ENCODE measurements at places on chromosomes 4 and X.

- DNase-seq: no peak
Measured at GRCh38 chr4:73743281-73743680, 2.9 kb downstream of the CXCL8 start.

DNA sequence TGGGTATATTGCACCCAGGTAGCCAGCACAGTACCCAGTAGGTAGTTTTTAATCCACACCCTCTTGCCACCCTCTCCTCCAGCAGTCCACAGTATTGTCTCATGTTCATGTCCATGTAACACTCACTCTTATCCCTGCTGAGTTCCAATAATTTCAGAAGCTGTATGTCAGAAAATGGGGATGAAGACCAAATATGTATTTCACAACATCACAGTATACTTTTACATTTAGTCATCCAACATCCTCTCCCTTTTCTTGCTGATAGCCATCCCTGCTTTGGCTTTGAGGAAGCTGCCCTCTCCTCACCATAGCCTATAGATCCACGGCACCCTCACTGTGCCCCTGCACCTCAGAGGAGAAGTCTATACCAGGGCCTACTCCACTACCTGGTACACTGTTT lies 126.0 kb upstream of the LDB2 start:
- no peak for DNase-seq

DNA sequence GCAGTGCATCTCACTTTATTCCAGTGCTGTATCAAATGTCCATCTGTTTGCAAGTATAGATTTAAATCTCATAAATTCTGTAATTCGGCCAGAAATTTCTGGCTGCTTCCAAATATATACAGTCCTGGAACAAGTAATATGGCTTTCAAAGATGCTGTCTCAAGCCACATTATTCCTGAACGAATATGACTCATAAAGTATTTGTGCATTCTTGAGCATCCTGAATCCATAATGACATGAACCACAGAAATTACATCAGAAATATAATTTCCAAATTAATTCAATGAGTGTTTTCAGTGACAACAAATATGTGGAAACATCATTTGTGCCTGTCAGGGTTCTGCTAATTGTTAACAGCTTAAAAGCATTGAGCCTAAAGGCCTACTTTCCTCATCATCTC lies 140.9 kb upstream of the HPGD start:
- peak; percentile 28 for DNase-seq

DNA sequence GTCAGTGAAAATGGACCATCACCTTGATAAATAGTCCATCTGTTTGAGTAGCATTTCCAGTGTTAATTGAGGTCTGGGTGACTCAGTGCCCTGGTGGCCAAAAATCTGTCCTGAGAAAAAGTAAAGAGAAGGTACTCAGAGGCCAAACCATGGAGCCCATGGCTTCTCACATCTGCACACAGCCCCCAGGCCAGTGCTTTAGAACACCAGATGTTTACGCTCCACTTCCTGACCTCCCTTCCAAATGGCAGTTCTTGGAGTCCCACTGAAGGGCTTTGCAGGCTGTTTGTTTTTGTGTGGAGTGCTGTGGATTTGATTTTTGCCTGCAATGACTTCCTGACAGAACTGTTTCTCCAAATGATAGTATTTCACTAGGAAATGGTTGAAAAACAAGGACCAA lies 60.2 kb upstream of the GPC4 start:
- DNase-seq: no peak

- DNase-seq: no peak
Measured at GRCh38 chr4:182916483-182917181, 554 bp downstream of the DCTD start.

GRCh38 chrX:134658002-134658759 lies at the start of gene PLAC1:
Gene PLAC1, minus strand, starts transcription at chrX:134658471. Its CDS starts 91,789 bp downstream, at chrX:134566682.
- DNase-seq: no peak

DNA sequence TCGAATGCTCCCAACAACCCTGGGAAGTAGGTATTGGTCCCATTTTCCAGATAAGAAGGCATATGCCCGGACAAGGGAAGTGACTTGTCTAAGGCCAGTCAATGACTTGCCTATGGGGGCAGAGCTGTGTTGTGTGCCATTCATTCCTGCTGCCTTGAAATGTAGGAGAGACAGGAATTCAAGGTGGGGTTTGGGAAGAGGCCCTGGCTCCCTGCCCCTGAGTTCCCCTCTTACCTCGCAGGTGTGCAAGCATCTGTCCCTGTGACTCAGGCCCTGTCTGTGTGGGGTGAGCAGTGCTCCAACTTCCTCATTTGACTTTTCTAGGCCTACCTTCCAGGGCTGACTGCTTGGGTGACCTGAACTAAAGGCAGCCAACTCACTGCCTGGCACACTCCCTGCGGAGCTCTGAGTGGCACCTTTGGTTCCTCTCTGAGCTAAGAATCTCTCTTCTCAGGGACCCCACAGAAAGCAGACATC lies 5.1 kb downstream of the EFNB1 start:
- no peak for DNase-seq

DNA sequence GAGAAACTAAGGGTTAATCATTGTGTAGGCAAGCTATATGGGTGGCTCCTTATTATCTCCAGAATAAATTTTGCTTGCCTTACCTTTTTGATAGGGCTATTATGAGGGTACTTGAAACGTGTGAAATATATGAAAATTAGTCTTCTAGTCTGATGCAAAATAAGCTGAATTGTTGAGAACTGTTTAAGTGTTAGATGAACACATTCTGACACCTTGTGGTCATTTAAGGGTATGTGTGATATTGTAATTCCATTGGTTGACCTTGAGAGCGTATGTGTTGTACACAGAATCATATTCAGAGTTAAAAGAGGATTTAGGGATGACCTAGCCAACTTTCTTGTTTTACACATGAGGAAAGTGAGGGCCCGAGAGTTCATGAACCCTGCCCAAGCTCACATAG lies 44.6 kb upstream of the LINC00632 start:
- DNase-seq: no peak

GRCh38 chr4:101083131-101083530 lies 264.2 kb downstream of the PPP3CA start:
- no peak for DNase-seq

DNA sequence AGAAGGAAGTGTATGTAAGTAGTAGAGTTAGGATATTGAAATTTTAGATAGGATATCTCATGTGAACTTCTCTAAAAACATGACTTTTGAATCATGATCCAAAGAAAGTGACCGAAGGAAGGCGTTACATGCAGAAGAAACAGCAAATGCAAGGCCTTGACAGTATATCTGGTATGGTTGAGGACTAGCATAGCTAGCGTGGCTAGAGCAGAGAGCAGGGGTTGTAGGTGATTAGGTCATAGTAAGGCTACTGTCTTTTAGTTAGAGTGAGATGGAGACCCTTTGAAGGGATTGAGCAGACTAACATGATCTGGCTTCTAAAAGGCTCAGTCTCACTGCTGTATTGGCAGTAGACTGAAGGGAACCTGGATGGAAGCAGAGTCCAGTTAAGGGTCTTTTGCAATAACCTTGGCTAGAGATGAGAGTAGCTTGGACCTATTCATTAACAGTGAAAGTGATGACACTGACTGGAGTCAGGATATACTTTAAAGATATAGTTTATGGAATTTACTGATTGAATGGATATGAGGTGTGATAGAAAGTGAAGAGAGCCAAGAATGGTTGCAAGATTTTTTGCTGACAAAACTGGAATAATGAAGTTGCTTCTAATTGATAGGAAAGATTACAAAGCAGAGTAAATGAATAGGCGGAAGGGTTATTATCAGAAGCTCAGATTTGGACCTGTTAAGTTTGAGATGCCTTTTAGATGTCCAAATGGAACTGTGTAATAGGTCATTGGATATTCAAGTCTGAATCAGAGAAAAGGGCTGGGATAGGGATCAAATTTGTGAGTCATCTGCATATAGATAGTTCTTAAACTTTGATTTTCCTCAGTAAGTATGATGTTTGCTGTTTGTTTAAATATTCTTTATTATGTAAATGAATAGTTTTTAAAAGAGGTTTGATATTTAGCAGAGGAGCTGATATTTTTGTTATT lies 59.8 kb downstream of the MRPL1 start:
- DNase-seq: peak; percentile 34

GRCh38 chrX:77930581-77930980 lies 20.1 kb downstream of the ATP7A start:
- no peak for DNase-seq

GRCh38 chrX:12488771-12489170 lies 302.4 kb upstream of the PRPS2 start:
- DNase-seq: no peak

GRCh38 chr4:42642845-42643615 lies 13.9 kb downstream of the ATP8A1 start:
- DNase-seq: no peak

DNA sequence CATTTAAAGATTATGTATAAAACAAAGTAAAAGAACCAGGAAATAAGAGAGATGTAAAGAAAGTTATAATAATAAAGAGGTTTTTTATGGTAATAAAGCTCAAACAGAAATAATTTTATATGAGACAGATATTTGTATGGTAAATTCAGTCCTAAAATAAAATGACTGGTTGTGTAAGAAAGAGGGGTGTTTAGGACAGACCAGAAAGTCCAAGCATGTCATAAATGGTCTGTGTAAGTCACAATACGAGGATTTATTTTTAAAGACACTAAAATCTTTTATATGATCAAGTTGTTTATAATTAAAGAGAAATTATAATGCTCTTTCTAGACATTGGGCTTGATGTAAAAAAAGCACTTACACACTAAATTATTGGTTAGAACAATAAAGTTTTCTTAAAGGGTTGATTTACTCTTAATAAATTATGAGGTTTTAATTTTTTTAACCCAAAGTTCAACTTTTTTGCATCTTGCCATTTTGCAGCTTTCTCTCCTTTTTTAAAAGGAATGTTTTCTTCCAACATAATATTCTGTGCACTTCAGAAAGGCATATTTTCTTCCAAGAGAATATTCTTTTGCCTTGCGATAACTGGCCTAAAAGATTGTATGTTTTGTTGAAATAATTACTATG lies 61.9 kb upstream of the TCEAL2 start:
- no peak for DNase-seq

DNA sequence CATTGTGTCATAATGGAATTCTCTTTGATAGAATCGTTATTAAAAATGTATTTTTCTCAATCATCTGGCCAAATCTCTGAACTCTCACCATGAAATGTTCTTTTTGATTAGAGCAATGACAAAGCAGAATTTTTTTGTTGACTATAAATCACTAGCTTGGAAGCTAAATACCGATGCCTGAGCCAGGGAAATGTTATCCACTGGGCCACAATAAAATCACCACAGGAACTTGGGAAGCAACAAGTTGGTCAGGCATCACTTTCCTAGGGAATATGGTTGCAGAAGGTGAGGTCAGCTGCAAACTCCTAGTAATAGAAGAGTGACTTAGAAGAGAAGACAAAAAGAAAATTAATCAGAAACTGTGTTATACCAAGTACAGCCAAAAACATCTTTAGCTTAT lies 60.6 kb upstream of the CFAP47 start:
- no peak for DNase-seq

- no peak for DNase-seq
Measured at GRCh38 chr4:138751309-138751708, 264.3 kb upstream of the NOCT start.

DNA sequence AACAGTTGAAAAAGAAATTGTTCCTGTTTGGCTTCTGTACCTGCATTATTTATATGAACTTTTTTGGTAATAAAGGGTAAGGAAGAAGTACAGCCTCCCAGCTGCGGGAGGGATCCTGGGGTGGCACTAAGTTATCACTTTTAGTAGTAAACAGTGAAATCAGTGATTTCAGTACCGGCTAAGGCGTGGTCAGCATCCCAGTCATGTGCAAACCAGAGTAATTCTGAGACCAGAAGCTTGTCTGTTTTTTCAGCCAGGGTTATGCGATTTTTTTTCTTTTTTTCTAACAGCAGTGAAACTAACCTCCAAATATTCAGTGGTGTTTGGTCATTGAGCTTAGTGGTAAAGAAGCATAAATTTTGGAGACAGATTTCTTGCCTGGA lies 3.3 kb downstream of the EGF start:
- no peak for DNase-seq
